Foreskin fibroblast (primary cell): ENCODE measurements at places on chromosomes 3 and 15.
A peak's percentile ranks its signal among the peaks of the same experiment; 100 is the strongest.

DNA sequence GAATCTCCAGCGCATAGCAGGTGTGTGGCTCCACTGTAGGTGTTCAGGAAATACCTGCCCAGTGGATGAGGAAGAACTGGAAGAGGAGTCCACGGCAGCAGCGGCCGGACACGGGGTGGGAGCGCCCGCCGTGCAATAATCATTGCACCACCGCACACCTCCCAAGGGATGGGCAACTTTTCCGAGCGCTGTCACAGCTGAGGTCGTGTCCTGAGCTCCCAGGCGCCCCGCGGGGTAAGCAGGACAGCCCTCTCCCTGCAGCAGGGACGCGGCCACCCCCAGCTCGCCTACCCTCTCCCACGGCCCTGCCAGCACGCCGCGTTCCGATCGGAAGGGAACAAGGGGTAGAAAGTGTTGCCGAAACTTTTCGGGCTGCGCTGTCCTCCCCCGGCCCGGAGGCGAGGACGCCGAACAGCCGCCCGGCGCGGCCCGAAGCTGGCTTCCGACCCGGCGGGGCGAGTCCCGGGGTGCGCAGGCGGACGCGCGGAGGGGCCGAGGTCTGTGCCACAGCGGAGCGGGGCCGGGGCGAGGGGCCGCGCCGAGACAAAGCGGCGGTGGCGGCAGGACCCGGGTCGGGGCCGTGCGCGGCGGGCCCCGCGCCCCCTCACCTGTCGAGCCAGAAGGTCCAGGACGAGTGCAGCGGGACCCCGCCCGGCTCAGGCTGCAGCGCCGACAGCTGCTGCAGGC, 475 bp downstream of the EIF4E3 start:
- peak; percentile 7 for DNase-seq

DNA sequence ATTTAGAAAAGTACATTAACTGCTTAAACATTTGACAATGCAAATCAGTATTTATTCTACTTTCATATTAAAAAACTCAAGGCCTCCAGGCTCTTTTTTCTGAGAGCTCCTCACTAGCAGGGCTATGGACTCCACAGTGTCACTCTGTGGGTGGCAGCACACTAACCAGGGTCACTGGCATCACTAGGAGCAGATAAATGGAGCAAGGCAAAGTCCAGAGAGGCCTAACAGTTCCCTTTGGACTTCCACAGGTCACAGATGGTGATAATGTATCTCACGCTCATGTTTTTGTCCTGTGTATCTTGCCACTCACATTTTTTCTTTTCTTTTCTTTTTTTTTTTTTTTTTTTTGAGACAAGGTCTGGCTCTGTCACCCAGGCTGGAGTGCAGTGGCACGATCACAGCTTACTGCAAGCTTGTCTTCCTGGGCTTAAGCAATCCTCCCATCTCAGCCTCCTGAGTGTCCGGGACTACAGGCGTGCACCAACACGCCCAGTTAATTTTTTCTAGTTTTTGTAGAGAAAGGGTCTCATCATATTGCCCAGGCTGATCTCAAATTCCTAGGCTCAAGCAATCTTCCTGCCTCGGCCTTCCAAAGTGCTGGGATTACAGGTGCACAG, 7.8 kb downstream of the SPG21 start:
- DNase-seq, result no peak

DNA sequence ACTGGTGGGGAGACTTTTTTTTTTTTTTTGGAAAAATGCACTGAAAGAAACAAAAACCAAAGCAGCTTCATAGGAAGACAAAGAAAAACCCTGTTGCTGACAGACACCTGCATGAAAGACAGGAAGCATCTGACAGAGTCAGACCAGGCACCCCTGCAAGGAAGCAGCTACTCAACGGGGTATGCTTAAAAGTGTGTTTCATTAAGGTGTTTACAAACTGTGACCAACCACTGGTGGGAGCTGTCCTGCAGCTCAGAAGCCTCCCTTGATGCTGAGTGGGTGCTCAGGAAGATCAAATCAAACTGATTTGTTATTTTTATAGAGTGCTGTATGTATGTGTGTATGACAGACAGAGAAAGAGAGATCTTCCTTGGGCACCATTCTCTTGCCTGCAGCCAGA, 34.7 kb upstream of the AGBL1 start:
- DNase-seq, result no peak

DNA sequence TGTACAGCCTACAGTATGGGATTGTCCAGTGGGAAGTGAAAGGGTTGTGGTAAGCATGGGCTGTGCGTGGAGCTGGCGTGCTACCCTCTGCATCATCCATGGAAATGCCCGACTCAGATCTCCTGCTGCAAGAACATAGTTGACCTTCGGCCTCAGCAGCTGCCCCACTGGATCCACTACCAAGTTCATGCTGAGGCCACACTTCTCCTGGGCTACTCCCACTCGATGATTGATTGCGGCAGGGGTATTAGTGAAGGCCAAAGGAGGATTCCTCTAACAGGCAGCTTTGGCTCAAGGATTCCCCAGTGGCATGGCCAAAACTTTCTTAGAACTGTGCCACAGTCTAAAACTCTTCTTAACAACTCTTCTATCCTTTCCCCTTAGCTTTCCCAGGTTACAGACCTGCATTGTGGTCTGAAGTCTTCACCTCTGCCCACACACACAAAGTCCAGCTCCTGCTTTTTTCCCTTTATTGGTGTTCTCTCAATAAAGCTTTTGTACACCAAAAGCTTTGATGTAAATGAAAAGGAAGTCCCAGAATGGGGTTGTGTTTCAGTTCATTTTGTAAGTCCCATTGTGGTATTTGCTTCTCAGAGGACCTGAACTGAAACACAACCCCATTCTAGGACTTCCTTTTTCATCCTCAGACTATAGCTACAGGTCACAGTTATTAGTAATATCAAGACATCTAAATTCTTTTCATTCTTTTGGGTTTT, 4.9 kb upstream of the TBC1D5 start:
- DNase-seq, result no peak

DNA sequence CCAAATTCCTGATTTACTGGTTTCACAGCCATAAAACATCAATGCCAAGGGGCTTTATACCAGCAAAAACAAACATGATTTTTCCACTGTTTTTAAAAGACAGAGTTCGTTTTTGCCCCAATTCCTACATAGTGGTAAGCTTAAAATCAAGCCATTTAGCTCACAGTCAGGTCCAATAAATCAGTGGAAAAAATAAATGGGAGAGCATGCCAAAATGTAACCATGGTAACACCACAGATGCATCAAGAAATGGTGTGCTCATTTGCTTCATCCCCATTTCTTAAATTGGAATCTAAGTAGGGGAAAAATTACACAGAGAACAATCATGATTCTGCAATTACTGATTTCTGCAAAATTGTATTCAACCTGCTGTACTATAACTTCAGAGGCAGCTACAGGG, 418.8 kb downstream of the MAGI1 start:
- DNase-seq, result peak; percentile 6

DNA sequence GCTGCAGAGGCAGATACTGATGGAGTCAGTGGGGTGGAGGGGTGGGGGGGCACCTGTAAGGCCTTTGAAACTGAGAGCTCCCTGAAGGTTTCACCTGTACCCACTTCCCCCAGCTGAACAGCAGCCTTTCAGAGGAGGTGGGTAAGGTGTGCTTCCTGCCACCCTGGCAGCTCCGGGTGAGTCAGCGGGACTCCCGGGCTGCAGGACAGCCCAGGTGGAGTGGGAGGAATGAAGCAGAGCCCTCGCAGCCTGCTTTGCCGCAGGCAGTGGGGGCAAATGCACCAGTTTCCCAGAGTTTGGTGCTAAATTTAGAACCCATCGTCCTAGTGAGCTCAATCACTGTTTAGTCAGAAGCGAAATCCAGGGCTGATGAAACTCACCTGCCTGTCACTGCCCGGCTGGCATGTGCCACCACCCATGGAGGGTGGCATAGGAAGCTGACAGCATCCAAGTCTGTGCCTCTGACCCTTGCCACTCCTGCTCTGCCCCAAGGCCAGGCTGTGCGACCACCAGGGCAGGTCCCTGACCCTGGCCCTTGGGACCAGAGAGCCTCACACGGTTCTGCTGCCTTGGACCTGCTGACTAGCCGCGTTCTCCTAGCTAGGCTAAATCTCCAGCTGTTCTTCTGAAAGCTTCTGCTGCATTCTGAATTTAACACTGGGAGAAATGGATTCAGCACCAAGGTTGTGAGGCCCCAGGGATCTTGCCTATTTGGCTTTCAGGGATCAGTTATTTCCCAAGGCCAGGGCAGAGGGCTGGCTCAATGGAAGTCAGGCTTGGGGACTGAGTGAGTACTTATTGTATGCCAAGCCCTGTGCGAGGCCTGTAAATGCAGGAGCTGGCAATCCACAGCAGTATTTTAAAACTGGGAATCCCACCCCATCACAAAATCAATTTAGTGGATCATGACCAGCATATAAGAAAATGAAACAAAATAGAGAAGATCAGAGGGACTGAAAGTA, 67.3 kb upstream of the RASGRF1 start:
- no peak for DNase-seq

DNA sequence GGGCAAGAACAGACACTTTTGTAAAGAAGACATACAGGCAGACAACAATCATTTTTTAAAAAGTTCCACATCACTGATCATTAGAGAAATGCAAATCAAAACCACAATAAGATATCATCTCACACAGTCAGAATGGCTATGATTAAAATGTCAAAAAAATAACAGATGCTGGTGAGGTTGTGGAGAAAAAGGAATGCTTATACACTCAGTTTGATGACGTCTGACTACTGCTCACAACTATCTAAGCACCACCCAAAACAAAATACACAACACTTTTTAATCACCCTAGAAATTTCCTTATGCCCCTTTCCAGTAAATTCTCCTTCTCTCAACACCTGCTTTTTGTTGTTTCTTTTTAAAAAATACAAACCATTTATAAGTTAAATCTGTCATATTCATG, 228.8 kb downstream of the ISL2 start:
- DNase-seq, result no peak

DNA sequence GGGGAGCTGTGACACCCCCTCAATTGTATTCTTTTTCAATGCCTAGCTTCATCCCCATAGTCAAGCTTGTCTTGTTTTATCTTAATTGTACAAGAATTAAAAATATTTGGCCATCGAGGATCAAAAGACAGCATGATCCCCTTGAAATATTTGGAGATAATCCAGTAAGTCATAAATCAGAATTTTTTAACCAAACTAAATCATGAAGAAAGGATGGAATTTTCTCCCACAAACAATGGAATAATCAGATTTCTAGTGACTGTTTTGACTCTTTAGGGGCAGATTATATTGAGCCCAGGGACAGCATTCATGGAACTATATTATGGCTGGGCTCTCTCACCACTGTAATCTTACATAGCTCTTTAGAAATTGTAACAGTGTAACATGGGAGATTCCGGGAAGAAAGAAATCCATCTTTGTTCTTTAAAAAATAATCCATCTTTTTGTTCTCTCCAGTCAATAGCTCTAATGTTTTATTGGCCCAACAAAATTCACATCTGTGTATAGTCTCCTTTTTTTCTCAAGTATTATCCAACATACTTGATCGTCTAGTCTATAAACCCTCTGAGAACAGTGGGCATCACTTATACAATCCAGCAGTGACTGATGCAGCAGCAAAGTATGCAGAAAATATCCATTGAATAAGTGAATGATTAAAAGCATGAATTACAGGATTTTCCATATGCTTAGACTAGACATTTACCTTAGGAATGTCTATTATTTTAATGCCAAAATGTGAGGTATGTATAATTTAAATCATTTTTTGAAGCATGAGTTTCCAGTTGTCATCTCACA, 277.0 kb upstream of the PLSCR5 start:
- DNase-seq, result no peak

GRCh38 chr15:70323111-70323851, 225.6 kb upstream of the TLE3 start:
- DNase-seq, result peak; percentile 50

GRCh38 chr3:69499899-69500421, 114.1 kb upstream of the FRMD4B start:
- peak; percentile 6 for DNase-seq

GRCh38 chr3:14605744-14606143, 45.8 kb upstream of the CCDC174 start:
- DNase-seq, result no peak

GRCh38 chr15:80732167-80732566, 37.1 kb downstream of the ABHD17C start:
- no peak for DNase-seq

- peak; percentile 57 for DNase-seq
Observed at GRCh38 chr3:71163198-71163918, 420.2 kb downstream of the FOXP1 start.

- no peak for DNase-seq
Observed at GRCh38 chr3:107468782-107469181, 54.0 kb upstream of the BBX start.

GRCh38 chr15:77527831-77528231, 104.9 kb downstream of the LINGO1 start:
- no peak for DNase-seq

DNA sequence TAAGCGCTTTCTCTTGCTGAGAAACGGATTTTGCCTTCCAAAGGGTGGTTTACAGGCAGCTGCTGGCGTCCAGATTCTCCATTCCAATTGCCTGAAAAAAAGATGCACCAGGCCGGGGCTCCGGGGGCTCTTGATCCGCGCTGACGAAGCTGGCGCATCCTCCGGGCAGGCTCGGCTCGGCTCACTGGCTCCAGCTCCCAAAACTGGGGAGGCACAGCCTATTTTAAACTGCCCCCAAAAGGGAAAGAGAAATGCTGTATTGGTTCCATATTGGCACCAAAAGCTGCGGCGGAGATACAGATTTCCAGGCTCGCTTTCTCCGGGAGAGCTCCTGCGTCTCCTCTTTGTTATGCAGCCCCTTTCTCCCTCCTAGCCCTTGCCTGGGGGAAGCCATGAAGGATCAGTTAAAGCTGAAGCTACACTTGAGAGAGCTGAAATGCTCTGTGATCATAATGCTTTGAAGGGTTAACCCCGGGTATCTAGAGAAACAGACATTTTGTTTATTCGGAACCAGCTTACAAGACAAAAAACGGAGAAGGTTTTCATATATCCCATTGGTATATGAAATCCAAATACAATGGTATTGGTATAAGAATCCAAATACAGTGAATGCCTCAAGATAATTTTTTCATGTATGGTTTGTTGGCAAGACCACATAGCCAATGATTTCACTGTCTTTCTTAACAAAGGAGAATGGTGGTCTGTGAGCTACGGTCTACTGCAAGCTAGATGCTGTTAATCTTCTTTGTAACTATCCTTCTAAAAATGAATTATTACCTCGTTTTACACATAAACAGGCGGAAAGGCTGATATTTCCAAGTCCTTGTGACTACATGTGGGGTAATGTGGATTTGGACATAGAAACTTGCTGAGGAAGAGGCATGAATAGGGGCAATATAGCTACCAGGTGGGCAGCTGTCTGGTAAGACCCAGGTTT, 693 bp downstream of the CD200 start:
- DNase-seq, result no peak

DNA sequence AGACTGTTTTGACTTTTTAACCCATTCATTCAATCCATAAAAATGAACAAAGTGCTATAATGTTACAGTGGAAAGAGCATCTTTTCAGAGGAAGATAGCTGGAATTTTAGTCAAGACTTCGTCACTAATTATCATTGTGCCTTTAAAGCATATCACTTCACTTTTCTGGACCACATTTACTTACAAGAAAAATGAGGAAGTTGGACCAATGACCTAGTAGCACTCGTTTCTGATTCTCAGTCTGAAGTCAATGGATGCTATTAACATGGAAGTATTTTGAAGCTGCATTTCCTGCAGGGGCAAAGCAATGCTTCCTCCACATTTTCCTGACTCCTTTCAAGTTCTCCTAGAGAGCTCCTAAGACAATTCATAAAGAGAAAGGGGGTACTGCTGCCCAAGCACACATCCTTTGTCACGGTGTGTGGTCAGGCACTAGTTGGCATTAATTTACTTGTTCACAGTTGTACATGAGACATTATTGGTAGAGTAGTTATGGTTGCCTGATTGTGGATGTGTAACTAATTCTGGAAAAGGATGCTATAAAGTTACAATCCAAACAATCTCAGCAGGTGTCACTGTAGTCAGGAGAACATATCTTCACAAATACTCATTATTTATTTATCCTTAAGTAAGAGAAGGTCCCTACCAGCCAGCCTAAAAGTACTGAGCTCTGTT, 1049.1 kb downstream of the FHIT start:
- DNase-seq, result no peak
